Smooth muscle cell of the brain vasculature (primary cell): ENCODE measurements at places on chromosomes 5 and 9.

GRCh38 chr9:34644766-34645314, 1.6 kb upstream of the GALT start:
- DNase-seq: no peak

- DNase-seq: no peak
Measured at GRCh38 chr9:10534850-10535249, 78.0 kb downstream of the PTPRD start.

DNA sequence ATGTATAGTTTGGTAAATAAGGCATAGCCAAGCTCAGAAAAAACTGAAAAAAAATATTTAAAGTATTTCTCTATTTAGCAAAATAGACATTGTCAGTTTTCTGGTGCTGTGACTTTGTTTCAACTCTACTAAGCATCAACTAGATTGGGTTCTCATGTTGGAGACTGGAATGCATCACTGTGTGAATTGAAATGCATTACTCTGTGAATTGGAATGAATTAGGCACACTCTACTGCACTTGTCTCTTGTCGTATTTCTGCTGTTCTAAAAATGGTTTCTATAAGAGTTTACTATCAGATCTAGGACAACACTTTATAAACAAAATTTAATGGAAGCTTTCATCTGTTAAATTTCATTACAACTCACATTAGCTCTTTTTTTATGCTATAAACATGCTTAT, 1772.2 kb downstream of the MAT2B start:
- no peak for DNase-seq

DNA sequence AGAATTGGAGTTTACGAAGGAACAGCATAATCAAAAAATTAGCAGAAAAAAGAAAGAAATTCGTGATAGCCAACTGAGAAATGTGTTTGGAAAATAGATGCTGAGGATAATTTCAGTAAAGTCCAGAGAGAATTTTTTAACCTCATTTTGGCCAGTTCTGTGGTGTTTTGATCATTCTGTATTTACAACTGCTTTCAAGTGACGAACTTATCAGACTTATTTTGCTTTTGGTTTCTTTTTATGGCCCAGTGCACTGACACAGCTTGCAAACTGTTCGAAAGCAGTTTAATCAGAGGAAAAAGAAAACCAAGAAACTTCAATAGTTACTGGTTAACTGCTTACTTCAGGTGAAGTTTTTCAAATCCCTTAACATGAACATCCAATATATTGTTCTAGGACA, 1.9 kb downstream of the SDHA start:
- no peak for DNase-seq

- no peak for DNase-seq
Measured at GRCh38 chr5:39541920-39542319, 117.1 kb upstream of the DAB2 start.

GRCh38 chr5:10122076-10122726, 127.5 kb downstream of the ATPSCKMT start:
- DNase-seq: no peak

DNA sequence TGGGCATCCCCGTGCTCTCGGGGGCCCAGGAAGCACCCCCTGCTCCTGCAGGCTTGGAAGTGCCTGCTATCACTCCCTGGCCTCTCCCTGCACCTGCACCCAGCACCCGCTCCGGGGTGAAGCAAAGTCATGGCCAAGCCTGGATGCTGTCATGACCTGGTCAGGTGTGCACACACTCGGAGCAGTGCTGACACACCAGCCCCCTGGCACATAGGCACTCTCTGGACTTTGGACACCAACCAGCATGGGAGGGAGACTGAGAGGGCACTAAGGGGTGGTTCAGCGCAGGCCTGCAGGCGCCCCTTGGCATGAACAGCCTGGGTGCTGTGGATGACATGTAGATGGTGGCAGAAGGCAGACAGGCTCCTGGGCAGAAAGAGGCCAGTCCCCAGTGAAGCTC, 158.6 kb downstream of the GHR start:
- DNase-seq: no peak

GRCh38 chr9:94178927-94179326, 80.2 kb upstream of the ZNF169 start:
- no peak for DNase-seq

GRCh38 chr5:28737682-28738081, 1699.3 kb upstream of the CDH9 start:
- DNase-seq: no peak

GRCh38 chr5:53010814-53011213, 21.7 kb downstream of the ITGA2 start:
- DNase-seq: no peak

GRCh38 chr5:150404535-150404934, 8.2 kb downstream of the CD74 start:
- no peak for DNase-seq

DNA sequence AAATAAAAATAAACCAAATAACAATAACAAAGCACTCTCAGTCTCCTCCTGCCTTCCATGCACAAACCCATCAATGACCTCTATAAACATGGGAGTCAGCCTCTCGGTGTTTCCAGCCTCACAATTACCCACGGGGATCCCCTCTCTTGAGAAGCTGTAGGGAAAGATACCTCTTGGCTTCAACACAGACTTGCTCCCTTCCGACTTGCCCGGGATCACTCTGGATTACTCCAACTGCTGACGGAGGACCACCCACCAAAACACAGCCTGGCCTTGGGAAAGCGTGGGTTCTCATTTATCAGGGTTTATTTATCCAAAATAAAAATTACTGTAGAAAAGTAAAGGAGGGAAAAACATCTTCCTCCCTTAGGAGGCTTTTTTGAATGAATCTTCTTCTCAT, 11.5 kb upstream of the NKX2-5 start:
- DNase-seq: no peak

DNA sequence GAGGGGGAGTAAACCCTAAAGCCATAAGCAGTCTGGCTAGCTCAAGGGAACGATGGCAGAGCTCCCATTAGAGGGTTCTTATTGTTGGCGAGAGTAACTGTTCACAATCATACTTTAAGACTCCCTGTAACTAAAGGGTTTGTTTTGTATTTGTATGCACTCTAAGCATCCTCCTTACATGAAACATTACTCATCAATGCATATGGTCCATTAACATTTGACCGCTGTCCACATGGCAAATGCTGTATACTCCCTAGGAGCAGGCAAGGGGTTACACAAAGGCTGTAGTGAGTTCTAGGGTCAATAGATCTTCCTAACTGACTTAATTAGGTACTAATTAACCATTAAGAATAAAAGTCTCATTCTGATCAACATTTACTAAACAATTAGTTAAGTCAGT, 95.3 kb upstream of the MRPS30 start:
- no peak for DNase-seq

DNA sequence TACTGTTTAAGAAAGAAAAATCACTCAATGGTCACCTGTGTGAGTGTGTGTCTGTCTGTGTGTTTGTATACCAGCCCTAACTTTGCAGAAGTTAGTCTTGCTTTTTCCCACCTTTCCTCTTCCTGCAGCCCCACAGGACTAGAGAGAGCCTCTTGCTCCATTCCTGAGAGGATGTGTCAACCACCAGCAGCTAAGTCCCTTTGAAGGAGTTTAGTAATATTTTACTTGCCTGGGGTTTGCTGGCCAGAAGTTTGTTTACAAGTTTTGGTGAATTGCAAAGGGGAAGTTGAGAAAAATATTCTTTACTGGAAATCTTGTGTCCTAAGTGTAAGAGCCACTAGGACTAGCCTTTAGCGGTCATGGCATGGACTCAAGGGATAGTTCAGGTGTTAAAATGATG, 316.2 kb downstream of the BRINP1 start:
- no peak for DNase-seq

GRCh38 chr9:8659108-8659507, 859.5 kb upstream of the DMAC1 start:
- DNase-seq: no peak

- DNase-seq: peak; percentile 55
Measured at GRCh38 chr9:113957821-113958341, 81.8 kb downstream of the ZNF618 start.
